Muscle of leg (tissue), 16 donors: ENCODE measurements at places on chromosomes 11 and 22. TPM values are rescaled to one million over a fixed set of nuclear protein-coding genes. Genes with fewer than 3 reads are reported as not detected.

DNA sequence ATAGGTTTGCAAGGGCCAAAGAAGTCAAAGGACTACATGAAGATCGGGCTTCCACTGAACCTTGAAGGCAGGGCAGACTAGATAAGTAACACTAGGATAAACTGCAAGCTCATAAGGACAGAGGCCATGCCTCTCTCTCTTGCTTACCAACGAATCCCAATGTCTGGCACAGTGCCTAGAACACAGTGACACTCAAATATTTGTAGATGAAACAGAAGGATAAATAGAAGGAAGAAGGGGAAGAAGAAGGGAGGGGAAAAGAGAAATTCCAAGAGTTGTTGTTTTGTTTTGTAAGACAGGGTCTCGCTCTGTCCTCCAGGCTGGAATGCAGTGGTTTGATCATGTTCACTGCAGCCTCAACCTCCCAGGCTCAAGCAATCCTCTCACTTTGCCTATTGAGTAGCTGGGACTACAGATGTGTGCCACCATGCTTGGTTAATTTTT lies 26.9 kb downstream of the SIK3 start:
- peak; percentile 43 for DNase-seq

GRCh38 chr11:48124880-48125279 lies 91.7 kb upstream of the OR4B1 start:
- DNase-seq = no peak

GRCh38 chr11:118240999-118241763 lies 11.0 kb downstream of the MPZL3 start:
- DNase-seq = peak; percentile 26

- DNase-seq = no peak
Observed at GRCh38 chr11:79167510-79168188, 273.2 kb downstream of the TENM4 start.

GRCh38 chr22:35761037-35761436 lies 43.4 kb downstream of the APOL5 start:
- DNase-seq = no peak

DNA sequence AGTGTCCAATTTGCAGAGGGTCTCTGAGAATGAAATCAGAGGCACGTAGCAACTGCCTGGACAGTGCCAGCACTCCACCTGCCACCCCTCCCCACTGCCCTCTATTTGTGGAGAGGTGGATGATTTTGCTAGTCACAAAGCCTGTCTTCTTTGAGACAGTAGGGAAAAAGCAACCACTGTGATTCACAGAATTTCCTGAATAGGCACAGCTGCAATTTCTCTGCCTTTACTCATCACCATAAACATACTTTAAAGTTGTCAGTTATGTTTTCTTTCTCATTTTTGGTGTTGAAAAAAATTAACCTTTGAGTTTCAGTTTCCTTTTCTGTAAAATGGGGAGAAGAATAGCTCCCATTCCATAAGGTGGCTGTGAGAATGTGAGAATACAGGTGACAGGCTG lies 134.3 kb downstream of the TEAD1 start:
- DNase-seq = no peak

GRCh38 chr11:19832086-19832750 lies 119.6 kb downstream of the NAV2 start:
- no peak for DNase-seq

GRCh38 chr11:22795914-22796313 lies 33.7 kb downstream of the SVIP start:
- no peak for DNase-seq

GRCh38 chr11:63445720-63446119 lies 45.2 kb downstream of the PLAAT5 start:
- no peak for DNase-seq

- DNase-seq = peak; percentile 9
Observed at GRCh38 chr11:132718711-132719671, 813.3 kb downstream of the OPCML start.

DNA sequence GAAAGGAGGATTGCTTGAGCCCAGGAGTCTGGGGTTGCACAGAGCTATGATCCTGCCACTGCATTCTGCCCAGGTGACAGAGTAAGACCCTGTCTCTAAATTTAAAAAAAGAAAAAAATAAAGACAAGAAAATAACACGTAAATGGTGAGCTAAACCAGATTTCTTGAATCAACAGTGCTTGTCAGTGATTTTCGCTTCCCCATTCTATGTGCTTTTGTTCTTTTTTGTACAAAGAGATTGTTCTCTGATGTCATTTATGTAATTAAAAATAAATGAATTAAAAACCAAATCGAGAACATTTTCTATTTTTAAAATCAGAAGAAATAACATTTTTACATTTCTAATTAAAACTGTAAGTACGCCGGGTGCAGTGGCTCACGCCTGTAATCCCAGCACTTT lies 19.8 kb upstream of the SLC29A2 start:
- DNase-seq = no peak

DNA sequence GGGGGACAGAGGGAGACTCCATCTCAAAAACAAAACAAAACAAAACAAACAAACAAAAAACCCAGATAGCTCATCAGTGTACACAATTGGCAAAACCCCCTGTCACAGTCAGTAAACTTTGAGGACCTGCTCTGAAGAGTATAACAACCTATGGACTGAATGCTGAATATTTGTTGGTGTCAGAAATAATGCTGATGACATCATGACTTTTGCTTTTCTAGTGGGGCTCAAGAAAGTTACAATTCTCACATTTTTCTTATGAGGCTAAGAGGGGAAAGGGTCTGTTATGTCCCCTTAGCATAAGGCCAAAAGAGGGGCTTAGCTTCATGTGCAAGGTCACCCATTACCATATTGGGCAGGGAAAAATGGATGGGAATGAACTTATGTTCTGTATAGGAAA lies 207.4 kb downstream of the NELL1 start:
- DNase-seq = no peak

DNA sequence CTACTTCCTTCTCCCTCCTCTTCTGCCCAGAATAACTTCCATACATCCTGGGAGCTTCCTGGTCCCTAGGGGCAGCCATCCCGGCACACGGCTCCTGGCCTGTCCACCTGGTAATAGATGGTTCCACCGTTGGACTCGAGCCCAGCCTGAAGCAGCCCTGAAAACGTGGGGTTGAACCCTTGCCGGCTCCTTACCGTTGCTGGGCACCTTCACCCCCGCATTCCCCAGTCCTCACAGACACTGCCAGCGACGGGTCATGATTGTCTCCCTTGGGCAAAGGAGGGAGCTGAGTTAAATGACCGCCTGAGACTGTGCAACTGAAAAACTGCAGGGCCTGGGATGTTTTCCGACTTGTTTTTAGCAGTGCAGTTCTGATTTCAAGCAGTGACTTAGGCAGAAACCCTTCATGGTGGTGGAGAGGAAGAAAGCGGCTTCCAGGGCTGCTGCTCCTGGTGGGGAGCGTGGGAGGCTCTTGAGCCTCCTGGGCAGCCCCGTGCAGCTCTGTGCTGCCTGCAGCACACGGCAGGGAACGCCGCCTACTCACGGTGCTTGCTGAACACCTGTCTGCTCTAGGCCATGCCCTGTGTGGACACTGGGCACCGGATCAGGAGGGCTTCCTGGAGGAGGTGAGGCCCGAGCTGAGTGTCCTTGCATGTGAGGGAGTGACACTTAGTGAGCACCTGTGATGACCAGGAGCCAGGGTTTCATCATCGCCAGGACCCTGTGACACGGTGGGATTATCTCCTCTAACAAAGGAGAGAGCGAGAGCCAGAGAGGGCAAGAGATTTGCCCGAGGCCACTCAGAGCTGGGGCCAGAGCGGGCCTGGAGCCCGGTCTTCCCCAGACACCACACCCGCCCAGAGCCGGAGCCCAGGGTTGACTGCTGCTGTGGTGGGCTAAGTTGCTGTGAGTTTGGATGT lies 77.4 kb downstream of the FBLN1 start:
- DNase-seq = no peak

DNA sequence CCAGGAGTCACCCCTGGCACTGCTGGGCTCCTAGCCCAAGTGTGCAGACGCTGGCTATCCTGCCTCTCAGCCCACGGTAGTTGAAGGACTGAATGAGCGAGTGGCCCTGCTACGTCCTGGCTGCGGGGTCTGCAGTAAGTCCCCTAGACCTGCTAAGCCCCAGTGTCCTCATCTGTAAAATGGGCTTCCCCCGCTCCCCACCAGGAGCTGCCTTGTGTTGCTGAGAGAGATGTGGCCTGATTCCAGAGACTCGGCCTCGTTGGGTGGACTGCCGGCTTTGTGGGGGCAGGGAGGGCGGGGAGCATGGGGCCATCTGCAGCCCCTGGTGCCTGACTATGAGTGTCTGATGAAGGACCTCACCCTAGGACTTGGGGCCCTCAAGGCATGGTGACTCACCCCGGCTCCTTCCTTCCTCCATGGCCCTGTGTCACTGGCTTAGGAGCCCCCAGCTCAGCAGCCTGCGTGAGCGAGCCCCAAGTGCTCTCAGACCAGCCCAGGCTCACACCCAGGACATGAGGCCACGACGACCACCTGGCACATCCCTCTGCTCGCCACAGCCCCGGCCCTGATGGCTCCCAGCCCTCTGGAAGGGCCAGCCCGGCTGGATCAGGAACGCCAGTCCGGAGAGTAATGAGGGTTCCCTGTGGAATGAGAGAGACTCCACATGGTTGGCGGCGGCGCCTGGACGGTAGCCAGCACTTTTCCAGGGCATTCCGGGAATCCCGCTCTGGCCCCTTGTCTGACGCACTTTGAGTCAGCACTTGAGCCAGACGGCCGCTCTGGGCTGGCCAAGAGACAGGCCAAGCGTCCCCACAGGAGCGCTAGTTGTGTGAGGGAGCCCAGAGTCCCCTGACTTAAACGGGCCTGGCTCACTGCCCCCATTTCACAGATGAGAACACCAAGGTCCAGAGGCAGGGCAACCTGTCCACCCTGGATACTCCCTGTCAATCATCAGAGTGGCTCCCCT lies 50.5 kb upstream of the SHISAL1 start:
- peak; percentile 88 for DNase-seq

- DNase-seq = peak; percentile 45
Observed at GRCh38 chr11:11843211-11843621, 1.4 kb downstream of the USP47 start.

DNA sequence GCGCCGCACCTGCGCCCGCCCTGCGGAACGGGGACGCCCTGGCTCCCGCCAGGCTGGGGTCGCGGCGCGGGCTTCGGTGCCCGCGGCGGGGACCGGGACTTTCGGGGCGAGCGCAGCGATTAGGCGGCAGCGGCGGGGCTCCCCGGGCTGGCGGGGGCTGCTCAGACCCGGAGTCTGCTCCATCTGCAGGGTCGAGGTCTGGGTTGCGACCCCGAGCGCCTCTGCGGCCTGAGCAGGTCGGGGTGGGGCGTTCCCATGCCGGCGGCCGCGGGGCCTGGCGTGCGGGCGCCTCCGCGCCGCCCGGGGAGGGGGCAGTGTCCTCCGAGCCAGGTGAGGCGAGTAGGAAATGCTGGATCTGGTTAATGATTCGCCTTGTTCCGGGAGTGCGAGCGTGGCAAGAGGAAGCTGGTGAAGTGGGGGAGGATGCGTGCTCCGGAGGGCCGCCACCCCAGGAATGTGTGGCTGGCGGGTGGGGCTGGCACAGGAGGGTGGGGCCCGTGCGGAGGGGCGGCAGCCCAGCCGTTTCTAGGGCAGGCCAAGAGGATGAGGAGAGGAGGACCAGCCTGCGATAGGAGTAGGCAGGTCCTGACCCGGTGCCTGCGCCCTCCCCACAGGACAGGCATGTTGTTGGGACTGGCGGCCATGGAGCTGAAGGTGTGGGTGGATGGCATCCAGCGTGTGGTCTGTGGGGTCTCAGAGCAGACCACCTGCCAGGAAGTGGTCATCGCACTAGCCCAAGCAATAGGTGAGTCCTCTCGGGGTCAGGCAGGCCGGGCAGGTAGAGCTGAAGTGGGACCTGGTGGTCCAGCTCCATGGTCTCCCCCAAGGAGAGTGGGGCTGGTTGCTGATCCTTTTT lies 606 bp downstream of the RASSF7 start:
- no peak for DNase-seq

DNA sequence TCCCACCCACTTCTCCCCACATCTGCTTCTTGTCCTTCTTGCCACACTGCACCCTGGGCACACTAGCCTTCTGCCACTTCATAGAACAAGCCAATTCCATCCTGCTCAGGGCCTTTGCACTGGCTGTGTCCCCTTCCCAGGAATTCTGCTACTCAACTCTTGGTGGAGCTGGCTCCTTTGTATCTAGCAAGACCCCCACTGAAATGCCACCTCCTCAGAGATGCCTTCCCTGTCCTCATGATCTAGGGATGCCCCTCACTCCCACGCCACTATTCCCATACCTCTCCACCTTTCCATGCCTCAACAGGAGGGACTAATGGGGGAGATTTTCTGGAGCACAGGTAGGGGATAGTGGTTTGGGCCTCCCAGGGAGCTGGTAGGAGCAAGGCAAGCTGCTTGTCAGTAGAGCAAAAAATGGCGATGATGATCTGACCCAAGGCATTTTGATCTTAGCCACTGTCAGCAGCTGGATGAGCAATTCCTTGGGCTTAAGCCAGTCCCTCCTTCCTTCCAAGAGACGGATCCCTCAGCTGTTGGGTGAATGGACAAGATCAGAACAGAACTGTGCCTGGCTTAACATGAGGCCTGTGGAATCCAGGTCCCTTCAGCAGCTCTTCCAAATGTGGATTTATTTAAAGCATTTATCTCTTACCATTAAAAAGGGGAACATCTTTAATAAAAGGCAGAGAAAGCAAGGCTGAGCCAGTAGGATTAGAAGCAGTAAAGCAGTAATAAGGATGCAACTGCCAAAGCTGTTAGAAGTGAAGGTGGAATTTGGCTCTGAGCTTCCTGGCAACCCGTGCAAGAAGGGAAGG lies 4.0 kb upstream of the PRDM11 start:
- peak; percentile 83 for DNase-seq

- peak; percentile 43 for DNase-seq
Observed at GRCh38 chr11:129951201-129951865, 51.3 kb downstream of the PRDM10 start.

GRCh38 chr11:68753300-68753699 lies 2.0 kb upstream of the TESMIN start:
- no peak for DNase-seq

DNA sequence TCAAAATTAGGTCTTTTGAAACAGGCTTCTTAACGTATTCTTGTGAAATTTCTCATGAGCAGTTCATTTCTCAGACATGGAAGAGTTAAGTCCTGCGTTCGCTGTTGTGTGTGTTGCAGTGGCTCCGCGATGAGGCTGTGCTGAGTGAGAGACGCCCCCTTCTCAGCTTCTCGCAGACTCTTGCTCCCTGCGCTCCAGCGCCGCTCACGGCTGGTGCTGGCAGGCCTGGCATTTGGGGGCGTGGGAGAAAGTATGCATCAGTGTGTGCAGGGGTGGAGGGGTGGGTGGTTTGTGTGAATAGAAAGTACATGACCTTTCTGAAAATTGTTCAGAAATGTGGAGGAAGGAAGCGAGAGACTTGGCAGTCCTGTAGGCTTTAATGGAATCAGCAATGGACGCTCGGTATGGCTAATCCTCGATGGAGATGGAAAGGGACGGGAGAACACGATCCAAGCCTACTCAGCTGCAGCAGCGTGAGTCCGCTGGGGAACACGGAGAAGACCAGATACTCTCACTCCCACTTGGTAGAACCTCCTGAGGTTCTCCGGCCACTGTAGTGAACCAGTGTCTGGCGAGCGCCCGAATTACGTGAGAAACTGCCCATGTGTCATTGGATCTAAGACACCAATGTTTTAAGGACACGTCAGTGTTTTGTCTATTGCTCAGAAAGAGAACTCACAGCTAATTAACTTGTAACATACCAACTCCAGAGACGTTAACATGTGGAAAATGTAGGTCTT lies 5.9 kb downstream of the TAB1 start:
- peak; percentile 78 for DNase-seq

- DNase-seq = peak; percentile 90
Observed at GRCh38 chr22:32850591-32851517, 49.3 kb downstream of the TIMP3 start.

- no peak for DNase-seq
Observed at GRCh38 chr11:9008661-9009060, 4.9 kb upstream of the NRIP3 start.

SPATA19 gene
- total RNA-seq = not detected

IL17REL gene
- not detected for total RNA-seq

SDHD gene
- total RNA-seq = 86.3 TPM
